ENCODE measurements at places on chromosomes 3 and 15.

DNA sequence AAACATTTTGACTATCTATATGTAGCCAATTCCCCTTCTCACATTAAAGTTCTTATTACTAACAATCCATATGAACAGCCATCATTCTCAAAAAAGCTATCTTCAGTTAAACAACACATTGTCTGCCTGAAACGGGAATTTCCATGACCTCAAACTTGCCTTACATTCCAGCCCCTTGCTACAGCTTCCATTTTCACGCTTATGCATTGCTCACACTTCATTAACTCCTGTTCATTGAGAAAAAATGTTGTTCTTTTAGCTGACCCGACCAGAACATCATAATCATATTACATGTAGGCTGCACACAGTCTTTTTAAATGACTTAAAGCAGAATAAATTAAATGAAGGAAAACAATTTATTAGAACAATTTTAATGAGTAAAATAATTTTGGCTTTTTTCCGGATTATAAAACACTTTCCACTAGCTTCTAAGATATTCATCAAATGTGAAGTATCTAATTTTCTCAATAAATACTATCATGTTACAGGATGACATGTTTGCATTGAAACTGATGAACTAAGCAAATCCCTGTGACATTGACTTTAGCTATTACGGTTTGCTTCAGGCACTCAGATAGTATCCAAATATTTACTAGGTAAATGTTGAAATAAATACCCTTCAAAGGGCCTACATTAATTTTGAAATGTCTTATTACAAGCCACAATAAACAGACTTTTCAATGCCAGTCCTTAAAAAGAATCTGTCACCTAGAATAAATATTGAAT, 49.9 kb downstream of the P3H2 start:
- DNase-seq = peak; percentile 70

GRCh38 chr15:60418096-60418495, 20.3 kb upstream of the ANXA2 start:
- DNase-seq = no peak

GRCh38 chr3:114332342-114333179, 38.7 kb downstream of the TIGIT start:
- no peak for DNase-seq

DNA sequence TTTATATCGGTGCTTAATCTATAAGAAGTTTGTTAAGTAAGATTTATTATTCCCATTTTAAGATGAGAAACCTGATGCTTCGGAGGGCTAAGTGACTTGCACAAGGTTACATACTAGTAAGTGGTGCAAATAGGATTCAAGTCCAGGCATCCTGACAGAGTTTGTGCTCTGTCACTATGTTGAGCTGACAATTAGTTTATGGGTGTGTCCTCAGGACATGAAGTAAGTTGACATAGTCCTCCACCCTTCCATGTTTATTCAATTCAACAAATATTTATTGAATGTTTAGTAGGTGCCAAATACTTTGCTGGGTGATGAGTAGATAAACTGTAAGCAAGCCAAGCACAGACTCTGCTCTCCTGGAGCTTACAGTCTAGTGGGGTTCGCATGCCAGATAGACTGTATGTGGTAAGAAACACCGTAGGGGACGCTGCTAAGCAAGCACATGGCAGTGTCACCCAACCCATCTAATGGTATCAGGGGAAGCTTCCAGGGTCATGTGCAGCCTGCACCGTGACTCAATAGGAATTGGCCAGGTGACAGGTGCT, 342.7 kb upstream of the SATB1 start:
- DNase-seq = no peak

DNA sequence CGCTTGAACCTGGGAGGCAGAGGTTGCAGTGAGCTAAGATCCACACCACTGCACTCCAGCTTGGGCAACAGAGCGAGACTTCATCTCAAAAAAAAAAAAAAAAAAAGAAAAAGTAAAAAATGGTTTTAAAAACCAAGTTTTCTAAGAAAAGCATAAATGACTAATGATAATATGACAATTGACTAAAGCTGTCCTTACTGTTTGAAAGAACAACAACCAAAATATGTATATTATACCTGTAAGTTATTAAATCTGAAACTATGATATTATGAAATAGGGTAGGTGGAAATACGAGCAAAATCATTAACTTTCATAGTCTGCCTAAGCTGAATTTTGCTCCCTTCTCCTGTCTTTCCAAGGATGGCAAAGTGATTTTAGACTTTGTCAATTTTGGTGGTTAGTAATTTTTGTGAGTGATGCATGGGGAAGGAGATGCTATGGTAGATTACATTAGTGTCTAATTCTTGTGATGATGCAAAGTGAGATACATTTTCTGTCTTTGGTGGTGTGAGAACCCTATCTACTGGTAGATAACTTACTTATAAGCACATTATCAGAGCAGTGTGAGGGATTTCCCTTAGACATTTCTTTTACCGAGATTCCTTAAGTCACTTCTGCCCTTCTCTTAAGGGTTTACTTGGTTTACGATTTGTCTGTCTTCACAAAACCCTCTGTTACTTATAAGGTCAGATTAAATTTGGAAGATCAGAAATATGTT, 10.6 kb upstream of the CHD2 start:
- no peak for DNase-seq

- peak; percentile 78 for DNase-seq
These were observed 856 bp downstream of the TMEM40 start for GRCh38 chr3:12758025-12758781.

DNA sequence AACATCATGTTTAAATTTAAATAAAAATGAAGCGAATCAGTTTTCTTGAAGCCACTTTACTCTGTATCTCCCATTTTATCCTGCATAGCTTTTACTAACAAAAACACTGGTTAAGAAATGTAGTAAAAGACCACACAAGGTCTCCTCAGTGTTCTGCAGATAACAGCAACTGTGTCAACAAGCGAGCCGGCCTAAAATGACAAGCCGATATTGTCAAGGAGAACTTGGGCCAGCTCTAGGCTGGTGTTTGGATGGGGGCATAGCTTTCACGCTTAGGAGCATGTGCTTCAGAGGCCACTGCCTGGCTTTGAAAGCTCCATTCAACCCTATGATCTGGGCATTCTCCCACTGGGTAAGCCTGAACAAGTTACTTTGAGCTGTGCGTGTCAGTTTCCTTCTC, 38.1 kb downstream of the MFSD1 start:
- DNase-seq = no peak

GRCh38 chr3:64467255-64467944, 220.4 kb downstream of the ADAMTS9 start:
- DNase-seq = no peak

GRCh38 chr15:79028411-79028964, 62.1 kb downstream of the RASGRF1 start:
- DNase-seq = peak; percentile 44

Measured in astrocyte of the hippocampus (primary cell).